ENCODE measurements at places on chromosomes 3 and 15.

- no peak for DNase-seq
These were observed 8.3 kb downstream of the CD200R1 start for GRCh38 chr3:112966633-112967032.

- no peak for DNase-seq
These were observed 20.0 kb downstream of the TRIM71 start for GRCh38 chr3:32837789-32838188.

- no peak for DNase-seq
These were observed 4.6 kb upstream of the SIN3A start for GRCh38 chr15:75455982-75456531.

DNA sequence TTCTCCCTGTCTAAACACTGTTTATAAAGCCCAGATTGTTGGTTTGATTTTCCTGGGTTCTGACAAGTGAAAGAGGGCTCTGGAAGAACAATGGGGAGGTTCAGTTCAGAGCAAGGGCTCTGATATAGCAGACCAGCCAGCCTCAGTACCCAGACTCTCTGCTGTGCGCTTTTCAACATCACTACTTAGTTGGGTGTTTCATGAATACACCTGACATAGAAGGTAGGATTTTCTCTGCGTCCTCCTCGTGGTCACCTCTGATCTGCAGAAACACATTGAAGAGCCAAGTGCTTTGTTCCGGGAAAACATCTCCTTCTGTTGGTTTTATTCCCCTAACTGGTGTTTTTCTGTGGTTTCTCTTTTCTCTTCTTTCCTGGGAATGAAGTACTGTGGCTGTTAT, 99.5 kb downstream of the EPHB1 start:
- DNase-seq = no peak

GRCh38 chr15:70016511-70016994, 81.2 kb downstream of the TLE3 start:
- DNase-seq = no peak

GRCh38 chr3:78868570-78868969, 899.2 kb downstream of the ROBO1 start:
- no peak for DNase-seq

GRCh38 chr3:156172536-156172935, 52.2 kb downstream of the KCNAB1 start:
- no peak for DNase-seq
